ENCODE measurements at places on chromosomes 4 and X.
A peak's percentile ranks its signal among the peaks of the same experiment; 100 is the strongest.

GRCh38 chr4:94660614-94661013 lies 97.1 kb upstream of the BMPR1B start:
- DNase-seq: no peak

DNA sequence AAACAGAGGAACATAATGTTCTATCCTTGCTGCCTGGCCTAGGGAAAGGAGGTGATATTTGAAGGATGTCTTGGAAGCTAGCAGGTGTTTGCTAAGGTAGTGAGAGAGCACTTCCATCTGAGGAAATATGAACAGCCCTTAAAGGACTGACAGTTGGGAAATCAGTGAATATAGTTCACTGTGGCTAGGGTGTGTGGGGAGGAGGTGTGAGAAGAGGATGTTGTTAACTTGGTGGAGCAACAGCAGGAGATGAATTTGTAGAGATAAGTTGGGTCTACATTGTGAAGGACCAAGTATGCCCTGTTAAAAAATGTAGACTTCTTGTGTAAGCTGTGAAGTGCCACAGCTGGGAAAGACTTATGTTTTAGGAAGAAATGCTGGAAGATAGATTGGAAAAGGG lies 25.5 kb downstream of the TBC1D19 start:
- no peak for DNase-seq

GRCh38 chrX:72572248-72573157 lies at the start of gene HDAC8:
Gene HDAC8, minus strand, starts transcription at chrX:72572843. Its CDS starts 82 bp downstream, at chrX:72572761.
- peak; percentile 63 for DNase-seq

- no peak for DNase-seq
These were observed 29.1 kb downstream of the PHOX2B start for GRCh38 chr4:41719417-41719816.

DNA sequence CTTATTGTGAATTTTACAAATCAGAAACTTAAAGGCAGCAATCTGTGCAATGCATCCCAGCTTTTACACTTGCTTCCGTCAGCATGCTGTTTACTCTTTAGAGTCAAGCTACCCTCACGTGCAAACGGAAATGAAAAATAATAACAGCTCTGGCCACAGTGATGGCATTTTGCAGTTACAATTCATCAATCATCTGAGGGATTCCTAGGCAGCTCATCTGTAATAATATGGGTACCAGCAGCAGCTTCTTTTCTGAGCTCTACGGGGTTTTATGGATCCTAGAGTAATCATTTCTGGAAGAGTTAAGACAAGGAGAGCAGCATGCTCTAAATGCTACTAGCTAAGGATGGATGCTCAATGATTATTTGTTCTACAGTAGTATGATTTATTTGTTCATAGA lies 313.6 kb downstream of the AFF2 start:
- DNase-seq: no peak

GRCh38 chr4:40931238-40931637 lies 181.5 kb downstream of the NSUN7 start:
- no peak for DNase-seq

DNA sequence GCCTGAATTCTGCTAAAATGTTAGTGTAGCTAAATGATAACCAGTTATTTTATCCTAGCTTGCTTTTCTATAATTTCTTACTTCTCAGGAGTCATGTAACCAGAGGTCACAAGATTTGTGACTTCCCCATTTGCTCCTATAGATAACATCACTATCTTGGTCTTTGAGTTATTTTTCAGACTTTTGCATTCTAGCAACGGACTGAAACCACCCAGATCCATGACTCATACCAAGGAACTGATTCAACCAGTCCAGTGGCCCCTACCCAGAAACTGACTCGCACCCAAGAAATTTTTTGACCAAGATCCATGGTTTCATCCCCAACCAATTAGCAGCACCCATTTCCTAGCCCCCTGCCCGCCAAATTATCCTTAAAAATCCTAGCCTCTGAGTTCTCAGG lies 50.0 kb downstream of the IQCM start:
- DNase-seq: no peak
